ENCODE measurements at places on chromosomes 7 and 10.

- DNase-seq, result peak; percentile 43
Observed at GRCh38 chr7:23055582-23056178, 41.8 kb upstream of the HYCC1 start.

GRCh38 chr10:69179089-69179742, 818 bp upstream of the SUPV3L1 start:
- DNase-seq, result peak; percentile 86

- DNase-seq, result no peak
Observed at GRCh38 chr7:132117636-132118035, 458.6 kb downstream of the PLXNA4 start.

DNA sequence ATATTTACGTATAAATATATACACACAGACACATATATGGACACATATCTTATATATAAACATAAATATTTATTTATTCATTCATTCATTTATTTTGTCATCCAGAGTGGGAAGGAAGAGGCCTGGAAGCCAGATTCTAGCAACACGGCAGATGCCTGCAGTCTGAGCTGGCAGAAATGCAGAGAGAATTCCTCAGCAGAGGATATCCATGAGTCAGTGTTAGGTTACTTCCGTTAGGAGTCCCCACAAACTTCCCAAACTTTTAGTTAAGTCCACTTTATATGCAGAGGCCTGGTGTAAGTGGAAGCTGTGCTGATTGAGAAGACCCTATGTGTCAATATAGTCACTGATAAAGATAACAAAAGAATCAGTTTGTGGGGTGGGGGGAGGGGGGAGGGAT, 89.6 kb downstream of the PPP1R17 start:
- no peak for DNase-seq

DNA sequence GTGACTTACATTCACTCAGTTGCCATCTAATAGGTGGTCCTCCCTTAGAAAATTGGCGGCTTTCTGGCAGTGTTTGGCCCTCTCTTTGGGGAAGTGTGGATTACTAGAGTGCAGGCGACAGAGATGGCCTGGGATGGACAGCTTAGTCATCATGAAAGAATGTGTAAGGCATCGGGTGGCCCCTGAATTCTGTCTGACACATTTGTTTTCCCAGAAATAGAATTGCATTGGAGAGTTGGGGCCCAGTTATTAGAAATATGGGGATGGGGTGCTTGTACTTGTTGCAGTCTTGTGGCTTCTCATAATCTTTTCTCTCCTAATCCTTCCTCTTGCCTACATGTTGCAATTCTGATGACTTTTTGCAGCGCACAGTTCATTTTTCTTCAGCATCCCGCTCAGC, 13.8 kb downstream of the TCF7L2 start:
- no peak for DNase-seq

DNA sequence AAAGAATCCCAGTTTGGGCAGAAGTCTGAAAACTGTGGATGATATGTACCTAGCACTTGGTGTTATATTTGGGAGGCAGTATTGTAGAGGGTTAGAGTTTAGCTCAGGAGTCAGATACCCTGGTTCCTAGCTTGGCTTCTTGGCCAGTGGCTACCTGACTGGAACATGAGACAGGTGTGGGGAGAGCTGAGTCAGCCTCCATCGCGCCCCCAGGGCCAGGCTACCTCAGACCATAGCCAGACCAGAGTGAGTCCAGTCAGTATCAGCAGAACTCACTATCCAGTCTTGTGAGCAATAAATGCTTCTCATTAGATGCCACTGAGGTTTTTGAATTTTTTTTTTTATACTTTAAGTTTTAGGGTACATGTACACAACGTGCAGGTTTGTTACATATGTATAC, 26.0 kb downstream of the CYP3A5 start:
- DNase-seq, result no peak

DNA sequence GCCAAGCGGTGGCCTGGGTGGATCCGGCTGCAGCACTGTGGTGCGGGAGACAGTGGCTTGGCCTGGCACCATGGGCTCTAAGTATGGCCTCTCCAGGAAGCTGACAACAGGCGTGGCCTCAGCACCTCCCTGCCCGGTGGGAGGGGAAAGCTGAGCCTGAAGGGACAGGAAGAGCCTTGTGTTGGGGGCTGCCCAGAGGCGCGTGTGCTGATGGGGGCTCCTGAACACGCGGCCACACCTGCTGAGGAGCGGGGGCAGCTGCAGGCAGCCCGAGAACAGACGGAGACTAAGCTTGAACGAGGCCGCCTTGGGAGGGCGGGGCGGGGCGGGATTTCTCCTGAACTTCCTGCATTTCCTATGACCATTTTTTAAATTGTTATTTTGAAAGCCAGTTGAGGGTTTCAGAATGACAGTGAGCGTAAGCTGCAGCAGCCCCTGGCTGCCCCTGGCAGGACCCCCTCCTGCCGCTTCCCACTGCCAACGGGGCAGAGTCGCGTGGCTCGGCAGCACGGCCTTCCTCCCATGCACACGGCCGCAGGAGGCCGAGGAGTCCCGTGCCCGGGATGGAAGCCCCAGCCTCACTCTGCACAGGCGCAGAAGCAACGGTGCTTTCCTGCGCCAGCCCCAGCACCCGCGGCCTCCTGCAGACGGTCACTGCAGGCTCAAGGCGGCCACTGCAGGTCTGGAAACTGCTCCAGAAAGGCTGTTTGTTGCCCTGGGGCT, 43.2 kb downstream of the DPYSL4 start:
- peak; percentile 44 for DNase-seq

GRCh38 chr10:90007226-90007625, 305.8 kb downstream of the KIF20B start:
- DNase-seq, result no peak

- no peak for DNase-seq
Observed at GRCh38 chr7:2446676-2447075, 29.5 kb downstream of the GRIFIN start.

DNA sequence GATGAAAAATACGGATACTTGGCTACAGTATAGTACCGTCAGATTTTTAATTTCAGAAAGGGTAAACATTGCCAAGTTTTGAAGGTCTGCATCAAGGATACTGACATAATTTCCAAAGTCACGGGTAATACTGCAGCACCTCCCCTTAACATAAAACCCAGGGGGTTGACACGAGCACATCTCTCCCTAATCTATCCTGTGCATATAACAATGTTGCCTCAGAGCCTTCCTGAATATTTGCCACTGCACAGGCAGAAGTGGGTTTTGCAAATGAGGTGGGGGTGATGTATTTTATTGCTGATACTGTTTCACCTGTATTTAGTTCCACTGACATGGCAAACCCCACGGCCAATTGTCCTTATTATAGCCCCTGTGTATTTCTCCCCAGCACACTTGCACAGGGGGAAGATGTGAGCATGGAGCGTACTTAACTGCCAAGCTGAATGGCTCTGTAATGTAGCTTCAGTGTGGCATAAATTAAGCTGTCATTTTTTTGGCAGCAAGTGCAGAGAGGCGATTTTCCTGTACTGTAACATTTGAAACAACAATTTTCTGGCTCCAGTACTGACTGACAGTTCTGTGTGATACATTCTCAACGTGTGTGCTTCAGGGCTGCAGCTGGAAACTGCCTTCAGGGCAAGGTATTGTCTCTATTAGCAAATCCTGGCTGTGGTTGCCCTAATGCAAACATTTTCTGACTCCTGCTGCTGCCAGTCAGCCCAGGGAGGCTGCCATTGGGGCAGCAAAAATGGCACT, 299.6 kb upstream of the SP4 start:
- DNase-seq, result no peak

GRCh38 chr7:74454925-74455288, 1.2 kb downstream of the GTF2IRD1 start:
- DNase-seq, result no peak

GRCh38 chr7:22823142-22823497, 471 bp upstream of the TOMM7 start:
- no peak for DNase-seq

DNA sequence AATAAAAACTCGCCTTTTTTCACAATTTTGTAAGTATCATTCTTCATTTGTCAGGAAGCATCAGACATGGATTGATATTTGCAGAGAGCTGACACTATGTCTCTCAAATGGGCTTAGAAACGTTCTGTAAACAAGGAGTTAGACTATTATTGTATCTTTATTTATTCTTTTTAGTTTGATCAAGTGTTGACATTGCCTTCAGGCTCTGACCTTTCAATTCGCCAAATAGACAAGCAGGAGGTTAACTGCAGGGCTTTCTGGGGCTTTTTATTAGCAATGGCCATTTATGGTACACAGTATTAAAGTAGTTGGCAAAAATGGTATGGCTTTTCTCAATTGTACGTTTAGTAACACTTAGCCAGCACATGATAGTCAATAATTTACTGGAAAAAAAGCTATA, 221.7 kb downstream of the ZWINT start:
- no peak for DNase-seq

GRCh38 chr7:12481722-12482121, 78.1 kb upstream of the VWDE start:
- no peak for DNase-seq

GRCh38 chr7:108659261-108659660, 89.6 kb downstream of the DNAJB9 start:
- no peak for DNase-seq

All from immature natural killer cell (primary cell).